ENCODE measurements at places on chromosomes 3 and 15.

- no peak for DNase-seq
These were observed 891 bp downstream of the NXPE3 start for GRCh38 chr3:101779822-101780381.

- DNase-seq: no peak
These were observed 157.2 kb downstream of the RPLP1 start for GRCh38 chr15:69609776-69610175.

- DNase-seq: no peak
These were observed 10.3 kb upstream of the ZMAT3 start for GRCh38 chr3:179081885-179082284.

- DNase-seq: no peak
These were observed 41.7 kb downstream of the CADPS start for GRCh38 chr3:62833538-62833937.

DNA sequence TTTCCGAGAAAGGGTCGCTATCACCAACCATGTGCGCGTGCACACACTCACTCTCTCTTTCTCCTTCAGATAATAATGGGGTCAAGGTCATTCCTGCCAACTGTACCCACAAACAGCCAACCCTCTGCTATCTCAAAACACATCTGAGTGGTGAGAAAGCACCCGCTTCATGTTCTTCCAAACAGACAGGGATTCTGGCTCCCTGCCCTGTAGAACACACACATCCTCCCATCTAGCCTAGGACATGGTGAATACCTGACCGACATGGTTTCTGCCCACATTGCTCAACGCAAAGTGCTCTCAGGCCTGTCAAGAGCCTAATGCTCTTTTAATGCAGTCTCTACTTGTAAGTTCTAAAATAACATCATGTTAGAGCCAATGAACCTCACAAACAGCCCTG lies 302.2 kb downstream of the FOXP1 start:
- no peak for DNase-seq

DNA sequence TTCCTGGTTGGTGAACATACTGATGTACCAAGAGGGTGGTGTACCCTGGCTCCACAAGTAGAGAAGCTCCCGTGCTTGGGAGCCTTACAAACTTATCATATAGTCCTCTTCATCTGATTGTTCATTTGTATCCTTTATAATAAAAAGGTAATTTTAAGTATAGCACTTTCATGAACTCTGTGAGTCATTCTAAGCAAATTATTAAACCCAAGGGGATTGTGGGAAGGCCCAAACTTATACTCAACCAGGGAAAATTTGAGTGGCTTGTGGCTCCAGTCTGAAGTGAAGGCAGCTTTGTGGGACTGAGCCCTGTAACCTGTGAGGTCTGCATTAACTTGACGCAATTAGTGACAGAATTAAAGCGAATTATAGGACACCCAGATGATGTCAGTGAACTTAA lies 29.0 kb downstream of the TTBK2 start:
- no peak for DNase-seq

- no peak for DNase-seq
These were observed 151.7 kb upstream of the KCNMB2 start for GRCh38 chr3:178384321-178385230.

GRCh38 chr3:41574900-41575299 lies 375.6 kb downstream of the CTNNB1 start:
- DNase-seq: no peak

DNA sequence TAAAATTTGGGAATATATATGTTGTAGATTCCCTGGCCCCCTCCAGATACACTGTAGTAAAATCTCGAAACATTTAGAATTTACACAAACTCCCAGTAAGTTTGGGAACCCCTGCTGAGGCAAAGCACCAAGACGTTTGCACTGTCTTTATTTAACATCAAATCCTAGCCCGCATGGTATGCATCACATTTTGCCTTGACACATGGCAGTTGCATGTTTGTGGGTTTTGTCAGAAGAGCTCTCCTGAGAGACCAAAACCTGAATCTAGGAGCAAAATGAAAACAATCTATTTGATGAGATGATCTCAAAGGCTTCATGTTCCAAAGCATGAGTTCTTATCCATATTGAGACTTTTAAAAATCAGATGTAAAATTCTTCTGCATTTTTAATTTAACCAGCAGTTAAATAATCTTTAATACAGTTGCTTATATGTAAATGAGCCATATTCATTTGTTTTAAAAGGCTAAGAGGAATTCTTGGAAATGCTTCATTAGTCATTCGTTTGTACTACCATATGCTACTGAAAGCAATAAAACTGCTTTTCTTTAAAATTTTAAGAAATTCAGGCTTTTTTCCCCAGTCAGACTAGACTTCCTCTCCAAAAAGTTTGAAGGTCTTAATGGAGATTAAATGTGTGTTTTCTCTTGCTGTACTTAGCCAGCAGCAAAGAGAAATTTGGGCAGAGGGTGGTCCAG lies 105.2 kb upstream of the BOC start:
- DNase-seq: no peak

DNA sequence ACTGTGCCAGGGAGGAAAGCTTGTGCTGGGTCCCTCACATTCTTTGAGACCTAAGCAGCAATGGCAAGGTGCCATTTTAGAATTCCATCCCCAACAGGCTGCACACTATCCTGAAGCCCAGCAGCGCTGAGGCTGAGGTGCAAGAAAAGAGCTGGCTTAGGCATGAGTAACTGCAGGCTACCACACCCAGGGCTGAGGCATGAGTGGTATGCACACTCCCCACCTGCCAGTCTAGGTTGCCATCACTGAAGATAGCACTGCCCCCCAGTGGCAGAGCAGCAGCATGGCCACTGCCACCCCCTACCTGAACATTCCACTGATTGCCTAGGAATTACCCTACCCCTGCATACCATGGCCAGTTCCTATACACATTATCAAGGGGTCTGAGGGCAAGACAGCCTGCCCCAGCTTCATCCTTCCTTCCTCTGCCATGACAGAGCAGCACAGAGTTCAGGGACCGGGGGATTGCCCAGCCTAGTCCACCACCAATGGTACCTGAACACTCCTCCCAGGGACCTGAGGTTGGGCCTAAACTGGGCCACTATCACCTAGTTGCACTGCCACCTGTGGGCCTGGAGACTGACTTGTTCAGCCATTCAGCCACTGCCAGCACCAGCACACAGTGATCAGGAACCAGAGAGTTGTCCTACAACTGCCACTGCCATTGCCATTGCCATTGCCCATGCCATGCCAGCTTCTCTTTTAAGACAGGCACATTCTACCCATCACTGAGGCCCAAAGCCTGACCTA lies 129.8 kb downstream of the SATB1 start:
- peak; percentile 2 for DNase-seq

- DNase-seq: peak; percentile 32
These were observed 7.5 kb downstream of the C3orf22 start for GRCh38 chr3:126551121-126551838.

DNA sequence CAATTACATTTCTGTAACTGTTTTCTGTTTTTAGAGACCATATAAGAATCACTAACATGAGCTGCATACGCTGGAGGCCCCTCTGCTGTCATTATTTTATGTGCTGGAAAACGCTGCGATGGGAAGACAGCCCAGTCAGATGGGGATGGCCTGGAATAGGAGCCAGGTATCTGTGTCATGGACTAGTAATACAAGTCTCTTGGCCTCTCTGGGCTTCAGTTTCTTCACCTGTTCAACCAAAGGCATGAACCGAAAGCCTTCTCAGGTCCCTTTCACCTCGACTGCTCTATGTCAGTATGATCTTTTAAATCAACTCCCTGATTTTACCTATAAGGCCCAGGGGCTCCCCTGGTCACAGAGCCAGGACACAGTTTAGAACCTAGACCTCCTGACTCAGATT lies 14.6 kb upstream of the RFTN1 start:
- no peak for DNase-seq

DNA sequence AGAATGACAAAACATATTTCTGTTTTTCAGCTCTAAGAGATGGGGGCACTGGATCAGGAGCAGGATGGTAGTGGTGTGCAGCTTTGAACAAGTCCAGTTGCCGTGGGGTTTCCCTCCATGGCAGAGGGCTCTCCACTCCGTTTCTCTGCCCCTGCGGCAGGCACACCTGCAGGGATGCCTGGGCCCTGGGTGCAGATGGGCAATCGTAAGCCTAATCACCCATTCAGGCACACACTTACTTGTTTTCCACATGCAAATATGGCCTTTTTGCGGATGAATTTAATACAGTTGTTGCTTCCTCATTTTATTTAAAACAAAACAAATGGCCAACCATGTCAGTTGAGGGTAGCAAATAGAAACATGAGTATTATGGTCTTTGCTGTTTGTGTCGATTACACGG lies 85.1 kb downstream of the LPP start:
- no peak for DNase-seq

GRCh38 chr3:168616915-168617314 lies 521.2 kb upstream of the GOLIM4 start:
- no peak for DNase-seq

GRCh38 chr15:38205526-38206272 lies 46.9 kb upstream of the SPRED1 start:
- DNase-seq: no peak

DNA sequence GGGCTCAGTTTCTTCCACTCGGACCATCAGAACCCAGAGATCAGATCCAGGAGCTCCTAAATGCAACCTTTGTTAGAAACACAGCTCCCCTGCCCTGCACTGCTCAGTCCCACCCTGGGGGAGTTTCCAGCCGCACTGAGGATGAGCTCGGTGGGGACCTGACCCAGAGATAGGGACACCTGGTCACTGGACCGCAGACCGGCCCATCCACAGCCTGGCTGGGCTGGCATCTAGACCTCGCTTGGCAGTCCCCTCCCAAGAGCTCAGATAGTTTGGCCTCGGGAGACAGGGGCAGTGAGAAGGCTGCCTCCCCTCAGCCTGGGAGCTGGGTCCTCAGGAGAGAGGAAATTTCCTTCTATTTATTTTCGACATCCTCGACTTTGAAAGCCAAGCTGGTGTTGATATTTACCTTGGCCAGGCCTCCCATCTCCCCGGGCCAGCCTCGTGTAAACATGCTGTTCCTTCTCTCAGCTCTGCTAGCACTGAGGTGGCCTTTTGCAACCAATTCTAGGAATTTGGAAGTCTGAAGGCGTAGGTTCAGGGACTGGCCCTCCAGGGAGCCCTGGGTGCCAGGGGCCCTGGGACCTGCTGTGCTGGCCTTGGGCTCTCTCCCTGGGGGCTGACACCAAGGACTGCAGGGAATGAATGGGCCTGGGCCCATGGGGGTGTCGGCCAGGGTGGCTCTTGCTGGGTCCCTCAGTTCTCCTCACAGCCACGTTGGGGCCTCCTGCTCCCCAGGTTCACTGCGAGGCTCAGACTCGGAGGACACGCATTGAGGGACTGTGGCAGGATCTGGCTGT lies 90.1 kb downstream of the VGLL4 start:
- no peak for DNase-seq

DNA sequence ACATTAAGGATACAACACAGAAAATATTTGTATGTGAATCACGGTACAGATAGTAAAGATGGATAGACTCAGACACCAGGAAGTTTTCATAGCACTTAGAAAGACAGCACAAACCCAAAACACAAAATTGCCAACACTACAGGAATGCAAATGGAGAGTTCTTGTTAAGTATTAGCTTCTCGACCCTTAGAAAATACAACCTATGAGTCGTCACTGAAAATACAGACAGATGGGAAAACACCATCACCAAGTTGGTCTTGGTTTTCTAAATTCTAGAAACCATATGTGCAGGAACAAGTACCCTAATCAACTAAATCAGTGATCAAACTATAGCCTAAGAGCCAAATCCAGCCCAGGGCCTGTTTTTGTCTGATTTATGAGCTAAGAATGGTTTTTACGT lies 50.7 kb downstream of the PEAK1 start:
- DNase-seq: no peak

DNA sequence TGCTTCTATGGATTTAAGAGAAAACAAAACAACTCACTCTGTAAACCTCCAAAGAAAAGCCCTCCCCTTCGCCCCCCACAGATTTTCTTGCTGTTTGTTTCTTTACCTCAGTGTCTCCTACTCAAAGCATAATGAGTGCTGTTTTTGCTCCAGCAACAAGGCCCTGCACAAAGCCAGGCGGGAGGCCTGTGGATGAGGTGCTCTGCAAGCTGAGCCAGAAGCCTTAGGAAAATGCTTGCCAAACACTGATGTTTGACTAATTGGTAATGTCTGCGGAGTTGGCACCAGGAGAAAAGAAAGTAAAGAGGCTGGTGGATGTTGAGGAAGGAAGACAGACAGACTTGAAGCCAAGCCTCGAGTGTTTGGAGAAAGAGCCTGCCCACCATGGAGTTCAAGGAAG lies 99.7 kb downstream of the RARB start:
- peak; percentile 77 for DNase-seq

DNA sequence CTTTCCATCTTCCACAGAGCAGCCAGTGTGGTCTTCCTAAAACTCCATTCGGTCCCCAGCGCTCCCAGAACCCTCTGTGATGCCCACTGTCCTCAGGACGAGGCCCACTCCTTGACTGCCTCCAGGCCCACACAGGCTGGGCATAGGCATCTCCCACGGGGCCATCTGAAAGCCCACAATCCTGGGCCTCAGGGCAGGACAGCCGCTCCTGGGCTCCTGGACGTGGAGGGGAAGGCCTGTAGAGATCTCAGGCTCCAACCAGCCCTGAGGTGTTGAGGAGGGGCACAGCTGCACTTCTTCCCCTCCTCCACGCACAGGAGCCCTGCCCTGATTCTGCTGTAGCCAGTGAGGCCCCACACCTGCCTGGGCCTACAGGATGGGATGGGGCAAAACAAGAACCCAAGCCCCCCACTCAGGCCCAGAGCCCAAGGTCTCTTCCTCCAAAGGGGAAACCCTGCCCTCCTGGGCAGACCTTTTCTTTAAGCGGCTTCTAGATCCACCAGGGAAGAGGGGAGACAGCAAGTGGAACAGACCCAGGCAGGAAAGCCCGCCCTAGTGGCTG lies 25.9 kb downstream of the SHISA5 start:
- no peak for DNase-seq

DNA sequence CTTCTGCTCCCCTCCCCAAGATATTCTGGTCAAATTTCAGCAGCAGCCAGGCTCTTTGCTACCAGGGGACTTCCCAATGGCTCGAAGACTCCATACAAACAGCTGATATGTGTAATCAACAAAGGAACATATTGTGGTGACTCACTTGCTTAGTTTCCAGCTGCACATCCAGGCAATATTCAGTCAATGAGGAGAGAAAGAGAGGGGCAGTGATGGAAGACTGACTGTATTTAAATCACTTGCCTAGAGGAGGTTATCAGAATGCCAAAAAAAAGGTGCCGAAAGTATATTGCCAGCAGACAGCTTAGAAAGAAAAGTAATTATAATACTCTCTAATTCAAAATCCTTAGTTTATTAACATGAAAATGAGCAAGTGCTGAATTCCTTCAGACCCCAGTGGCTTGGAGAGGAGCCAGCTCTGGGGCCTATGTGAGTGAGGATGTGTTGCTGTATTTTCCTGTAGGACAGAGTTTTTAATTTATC lies 236.5 kb downstream of the LRTM1 start:
- DNase-seq: peak; percentile 21

DNA sequence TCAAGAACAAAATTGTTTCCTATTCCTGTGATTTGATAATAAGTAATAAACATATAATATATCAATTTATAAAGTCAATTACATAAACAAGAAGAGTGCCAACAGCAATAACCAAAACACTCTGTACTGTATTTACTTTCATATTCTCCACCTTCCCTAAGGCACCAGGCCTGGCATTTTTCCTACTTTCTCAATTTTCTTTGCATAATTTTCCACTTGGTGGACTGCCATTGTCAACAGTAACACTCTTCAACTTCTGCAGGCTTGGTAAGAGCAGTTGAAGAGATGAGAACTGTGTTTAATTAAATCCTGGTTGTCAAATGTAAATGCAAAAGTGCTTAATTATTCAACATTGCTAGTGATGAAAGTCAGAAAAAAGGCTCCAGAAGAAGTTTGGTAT lies 229.8 kb upstream of the PLSCR5 start:
- DNase-seq: no peak

Data from Ammon's horn (tissue), 1 donor.